ENCODE measurements at places on chromosomes 5 and 9.

GRCh38 chr9:97059626-97060025 lies 20.7 kb upstream of the CTSV start:
- DNase-seq: no peak

- DNase-seq: no peak
These were observed 78.3 kb upstream of the HSPA9 start for GRCh38 chr5:138653502-138653901.

DNA sequence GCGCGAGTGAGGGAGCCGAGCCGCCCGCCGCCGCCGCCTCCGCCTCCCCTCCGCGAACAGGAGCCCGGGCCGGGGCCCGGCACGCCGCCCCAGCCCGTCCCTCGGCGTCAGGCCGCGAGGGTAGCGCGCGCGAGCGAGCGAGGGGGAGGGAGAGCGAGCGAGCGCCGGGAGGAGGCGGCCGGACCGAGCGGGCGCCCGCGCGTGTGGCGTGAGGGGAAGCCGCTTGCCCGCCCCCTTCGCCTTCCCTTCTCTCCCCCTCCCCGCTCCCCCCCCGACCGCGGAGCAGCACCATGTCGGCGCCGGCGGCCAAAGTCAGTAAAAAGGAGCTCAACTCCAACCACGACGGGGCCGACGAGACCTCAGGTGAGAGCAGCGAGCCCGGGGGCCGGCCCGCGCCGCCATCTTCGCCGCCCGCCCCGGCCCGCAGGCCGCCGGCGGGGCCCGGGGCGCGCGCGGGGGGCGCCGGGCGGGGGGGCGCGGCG lies 312 bp downstream of the SET start:
- DNase-seq: no peak

- DNase-seq: no peak
These were observed 44.3 kb downstream of the SMARCA2 start for GRCh38 chr9:2059274-2059929.

- DNase-seq: no peak
These were observed 312.1 kb downstream of the TMEM232 start for GRCh38 chr5:110414360-110414759.

DNA sequence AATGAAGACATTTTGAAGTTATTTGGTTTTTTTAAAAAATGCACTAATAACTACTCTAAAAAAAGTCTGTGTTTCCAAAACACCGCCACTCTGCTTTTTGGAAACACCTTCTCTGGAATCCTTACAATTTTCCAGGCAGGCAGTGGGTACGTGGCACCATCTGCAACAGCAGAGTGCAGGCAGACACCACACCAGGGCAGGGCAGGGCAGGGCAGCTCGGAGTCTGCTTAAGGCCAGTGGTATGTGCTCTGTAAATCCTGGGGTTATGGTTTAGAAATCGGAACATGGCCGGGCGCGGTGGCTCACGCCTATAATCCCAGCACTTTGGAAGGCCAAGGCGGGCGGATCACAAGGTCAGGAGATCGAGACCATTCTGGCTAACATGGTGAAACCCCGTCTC lies 97.6 kb downstream of the TLE1 start:
- DNase-seq: no peak

- DNase-seq: peak; percentile 42
These were observed 63.4 kb downstream of the RAPGEF1 start for GRCh38 chr9:131676431-131676972.

- no peak for DNase-seq
These were observed 1.0 kb upstream of the ERCC6L2 start for GRCh38 chr9:95874303-95874988.

DNA sequence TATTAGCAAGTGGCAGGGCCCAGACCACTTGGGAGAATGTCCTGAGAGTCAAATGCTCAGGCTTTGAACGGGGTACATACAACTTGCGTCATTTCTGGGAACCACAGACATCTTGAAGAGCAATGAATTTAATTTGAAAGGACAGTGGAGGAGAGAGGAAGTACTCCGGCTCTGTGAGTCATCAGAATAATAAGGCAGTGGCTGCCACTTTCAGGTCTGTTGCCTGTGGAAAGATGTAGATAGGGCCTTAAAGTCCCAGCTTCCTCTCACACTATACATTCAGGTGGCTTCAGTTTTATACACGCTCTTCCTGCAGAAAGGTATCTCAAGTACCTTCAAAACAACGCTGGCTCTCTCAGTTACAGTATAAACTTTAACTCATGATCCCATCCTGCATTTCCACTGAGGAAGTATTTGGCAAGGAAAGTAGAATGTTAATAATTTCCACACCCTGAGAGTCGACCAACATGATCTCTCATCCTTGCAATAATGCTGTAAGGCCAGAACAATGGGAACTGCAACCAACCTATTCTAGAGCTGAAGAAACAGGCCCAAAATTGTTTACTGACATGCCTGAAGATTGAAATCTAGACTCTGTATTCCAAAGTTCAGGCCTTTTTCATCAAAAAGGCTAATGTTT lies 6.8 kb upstream of the PRUNE2 start:
- DNase-seq: no peak

DNA sequence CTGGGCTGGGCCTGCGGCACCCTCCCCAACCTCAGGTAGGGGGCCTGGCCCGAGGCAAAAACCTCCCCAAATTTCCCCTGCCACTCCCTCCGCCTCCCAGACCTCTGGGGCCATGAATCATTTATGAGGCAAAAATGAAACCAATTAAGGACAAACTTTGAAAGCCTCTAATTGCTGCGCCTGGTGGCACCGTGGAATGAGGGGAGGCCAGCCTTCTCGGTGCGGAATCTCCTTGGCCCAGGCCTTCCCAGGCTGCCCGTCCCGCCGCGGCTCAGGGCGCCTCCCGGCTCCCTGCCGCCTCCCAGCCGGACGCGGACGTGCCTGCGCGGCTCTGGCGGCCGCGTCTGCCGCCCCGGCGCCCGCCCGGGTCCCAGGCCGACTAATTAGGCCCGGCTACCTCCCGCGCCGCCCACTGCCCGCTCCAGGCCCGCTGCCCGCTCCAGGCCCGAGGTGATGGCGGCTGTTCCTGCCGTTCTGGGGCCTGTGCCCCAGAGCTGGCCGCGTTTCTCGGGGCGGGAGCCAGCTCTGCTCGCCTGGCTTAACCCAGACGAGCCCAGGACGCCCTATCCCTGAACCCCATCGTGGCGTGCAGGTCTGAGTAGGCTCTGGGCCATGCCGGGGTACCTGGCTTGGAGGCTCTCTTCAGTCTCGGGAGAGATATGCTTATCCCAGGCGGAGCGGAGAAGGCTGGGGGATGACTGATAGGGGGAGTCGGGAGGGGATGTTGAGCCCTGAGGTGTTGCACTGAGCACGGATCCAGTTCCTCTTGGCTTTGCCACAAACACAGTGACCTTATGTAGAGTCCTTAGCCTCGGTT lies 20.1 kb downstream of the CXXC5 start:
- no peak for DNase-seq

DNA sequence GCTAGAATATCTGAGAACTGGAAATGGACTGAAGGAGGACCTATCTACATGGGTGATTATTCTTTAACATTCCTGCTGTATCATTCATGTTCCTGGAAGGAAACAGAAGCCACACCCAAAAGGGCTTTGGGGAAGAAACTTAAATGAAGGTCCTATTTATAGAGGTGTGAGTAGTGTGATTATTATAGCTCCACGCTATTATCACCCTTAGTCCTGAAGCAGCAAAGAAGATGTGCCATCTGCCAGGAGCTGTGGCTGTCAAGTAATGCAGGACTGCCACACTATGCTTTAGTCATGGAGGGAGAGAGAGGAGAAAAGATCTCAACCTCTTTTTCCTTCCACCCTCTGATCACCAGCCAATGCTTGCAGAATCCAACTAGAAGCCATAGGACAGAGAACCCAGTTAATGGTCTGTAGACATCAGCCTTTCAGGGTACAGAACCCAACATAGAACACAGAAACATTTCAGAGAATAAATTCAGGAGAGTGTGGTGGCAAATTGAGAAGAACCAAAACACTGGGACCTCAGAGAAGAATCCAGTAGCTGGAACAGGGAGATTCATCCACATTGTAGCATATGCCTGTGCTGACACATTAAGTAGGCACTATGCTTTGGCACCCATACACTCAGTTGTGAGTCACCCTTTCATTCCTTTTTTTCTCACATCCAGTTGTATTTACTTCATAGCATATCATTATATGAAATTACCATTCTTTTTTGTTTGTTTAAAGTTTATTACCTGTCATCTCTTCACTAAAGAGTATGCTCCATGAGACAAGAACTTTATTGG lies 21.0 kb upstream of the RNF180 start:
- DNase-seq: no peak

DNA sequence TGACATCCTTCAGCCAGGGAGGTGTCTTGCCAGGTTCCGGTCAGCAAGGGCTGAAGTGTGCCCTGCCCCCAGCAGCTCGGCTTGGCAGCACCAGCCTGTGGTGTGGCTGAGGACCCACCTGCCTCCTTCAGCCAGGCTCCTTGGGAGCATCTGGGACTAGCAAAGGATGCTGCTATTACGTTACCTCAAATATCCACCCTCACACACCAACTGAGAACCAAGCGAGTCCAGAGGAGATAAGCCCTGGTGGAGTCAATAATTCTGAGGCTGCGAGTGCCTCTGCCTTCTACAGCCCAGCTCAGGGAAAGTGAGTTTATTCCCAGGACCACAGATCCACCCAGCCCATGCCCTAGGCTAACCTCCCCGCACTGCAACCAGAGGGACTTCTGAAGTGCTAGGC lies 57.1 kb upstream of the FSTL4 start:
- DNase-seq: no peak

- no peak for DNase-seq
These were observed 31.6 kb downstream of the ENC1 start for GRCh38 chr5:74608736-74609601.

GRCh38 chr9:105855987-105856386 lies 161.6 kb downstream of the TMEM38B start:
- DNase-seq: no peak

DNA sequence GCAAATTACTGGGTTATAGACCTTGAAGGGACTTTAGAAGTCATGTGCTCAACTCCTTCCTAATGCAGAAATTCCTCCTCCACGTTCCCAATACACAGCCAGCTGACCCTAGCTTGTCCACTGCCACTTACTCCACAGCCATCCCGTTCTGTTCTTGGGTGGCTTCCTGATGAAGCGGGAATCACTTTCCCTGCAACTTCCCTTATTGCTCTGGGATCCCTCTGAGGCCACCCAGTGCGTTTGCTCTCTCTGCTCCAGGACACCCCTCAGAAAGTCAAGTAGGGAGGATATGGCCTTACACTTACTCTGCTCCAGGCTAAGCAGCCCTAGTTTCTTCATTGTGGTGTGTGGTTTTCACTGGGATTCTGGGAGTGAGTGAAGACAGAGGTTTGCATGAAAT lies 55.5 kb downstream of the GALNT12 start:
- DNase-seq: no peak

DNA sequence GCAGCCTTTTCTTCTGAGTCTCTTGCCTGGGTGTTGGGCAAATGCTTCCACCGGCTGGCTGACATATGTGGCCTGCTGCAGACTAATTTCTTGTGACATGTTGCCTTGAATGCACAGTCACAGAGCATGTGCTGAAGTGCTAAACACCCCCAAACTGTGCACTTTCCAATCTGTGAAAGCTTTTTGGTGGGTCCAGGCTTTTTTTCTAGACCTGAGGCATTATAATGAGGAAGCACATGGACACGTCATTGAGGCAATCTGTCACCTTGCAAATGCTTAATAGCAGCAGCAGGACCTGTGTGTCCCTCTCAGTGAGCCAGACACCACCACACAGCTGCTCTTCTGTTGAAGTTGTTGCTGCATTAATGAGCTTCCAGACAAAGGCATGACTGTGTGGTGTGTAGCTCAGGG lies 274.7 kb downstream of the ELAVL2 start:
- no peak for DNase-seq

- no peak for DNase-seq
These were observed 86.4 kb downstream of the NR3C1 start for GRCh38 chr5:143316844-143317631.

GRCh38 chr9:126641118-126641851 lies 27.6 kb downstream of the LMX1B start:
- DNase-seq: no peak

GRCh38 chr9:137077758-137078693 lies 709 bp downstream of the UAP1L1 start:
- no peak for DNase-seq

- no peak for DNase-seq
These were observed 201.8 kb upstream of the MPDZ start for GRCh38 chr9:13481274-13481673.

DNA sequence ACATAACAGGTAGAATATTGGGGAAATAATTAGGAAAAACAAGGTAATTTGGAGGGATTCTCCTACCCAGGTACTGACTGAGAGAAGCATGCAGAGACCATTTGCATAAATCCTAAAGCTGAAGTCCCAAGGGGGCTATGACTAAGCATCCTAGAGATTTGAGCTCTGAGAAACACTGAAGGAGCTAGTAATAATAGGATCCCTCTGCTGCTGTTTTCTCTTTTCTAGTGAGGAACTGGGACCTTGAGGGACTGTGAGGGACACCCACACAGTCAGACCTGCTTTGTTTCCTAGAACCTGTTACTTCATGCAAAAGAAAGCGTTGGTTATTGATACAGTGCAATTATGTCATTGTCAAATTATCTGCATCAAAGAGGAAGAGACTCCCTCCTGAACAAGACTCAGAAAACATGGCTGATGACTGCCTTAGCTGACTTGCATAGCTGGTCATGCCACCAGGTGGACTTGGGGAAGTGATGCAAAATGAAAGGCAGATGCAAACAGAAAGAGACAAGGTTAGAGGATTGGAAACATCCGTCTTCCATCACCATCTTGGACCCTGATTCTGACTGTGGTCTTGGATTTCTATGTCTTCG lies 335.4 kb downstream of the NTRK2 start:
- no peak for DNase-seq

Data from stimulated activated naive CD4-positive, alpha-beta T cell (primary cell).